NCI-H2227 treated with DMSO at 0.1 percent for 48 hours (cell line): ENCODE measurements at places on chromosomes 16 and 17.

- no peak for DNase-seq
These were observed 318.9 kb downstream of the MAP2K6 start for GRCh38 chr17:69733171-69734012.

- DNase-seq = no peak
These were observed 997 bp downstream of the HOXB7 start for GRCh38 chr17:48609759-48610281.

GRCh38 chr16:3282103-3282729 is 1.1 kb upstream of the ZNF263 start:
- DNase-seq = peak; percentile 95

DNA sequence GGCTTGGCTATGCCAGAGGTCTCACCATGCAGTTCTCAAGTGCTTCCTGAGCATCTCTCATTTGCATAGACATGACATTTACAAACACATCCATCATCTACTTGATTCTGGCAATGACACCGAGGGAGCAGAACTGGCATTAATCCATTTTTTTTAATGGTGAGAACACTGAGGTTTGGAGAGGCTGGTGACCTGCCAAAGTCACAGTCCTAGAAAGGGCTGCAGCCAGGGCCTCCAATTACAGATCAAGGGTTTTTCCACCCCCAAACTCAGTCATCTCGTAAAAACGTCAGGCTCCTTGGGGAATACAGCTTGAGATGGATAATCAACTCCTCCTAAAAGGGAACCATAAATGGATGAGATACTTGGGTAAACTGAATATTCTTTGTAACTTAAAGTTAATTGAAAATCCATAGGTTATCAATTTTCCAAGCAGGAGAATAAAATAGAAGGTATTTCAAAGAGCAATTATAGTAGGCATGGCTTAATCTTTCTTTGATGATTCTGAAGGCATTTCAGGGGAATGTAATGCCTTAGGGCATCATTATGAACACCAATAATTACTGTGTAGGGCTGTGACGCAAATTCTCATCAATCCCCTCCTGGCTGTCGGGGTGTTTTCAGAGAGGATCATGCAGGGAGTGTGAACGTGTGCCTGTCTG is 9.4 kb upstream of the MEOX1 start:
- DNase-seq = no peak

DNA sequence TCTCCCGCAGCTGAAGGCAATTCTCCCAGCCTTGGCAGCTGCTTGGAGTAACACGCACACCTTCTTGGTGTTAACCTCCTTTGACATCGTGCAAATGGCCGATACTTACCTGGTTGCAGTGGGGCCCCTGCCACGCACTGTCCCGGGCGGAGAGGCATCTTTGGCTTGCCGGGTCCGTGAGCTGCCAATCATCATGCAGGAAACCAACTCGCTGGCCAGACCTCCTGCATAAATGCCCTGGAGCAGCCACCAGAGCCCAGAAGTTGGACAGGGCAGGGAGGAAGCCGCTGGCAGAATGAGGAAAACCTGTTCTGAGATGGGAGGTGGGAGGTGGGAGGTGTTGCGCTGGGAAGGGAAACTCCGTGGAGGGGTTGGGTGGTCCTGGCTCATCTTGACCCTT is 41.7 kb upstream of the CREBBP start:
- no peak for DNase-seq
